Astrocyte of the hippocampus (primary cell): ENCODE measurements at places on chromosomes 3 and 15.

DNA sequence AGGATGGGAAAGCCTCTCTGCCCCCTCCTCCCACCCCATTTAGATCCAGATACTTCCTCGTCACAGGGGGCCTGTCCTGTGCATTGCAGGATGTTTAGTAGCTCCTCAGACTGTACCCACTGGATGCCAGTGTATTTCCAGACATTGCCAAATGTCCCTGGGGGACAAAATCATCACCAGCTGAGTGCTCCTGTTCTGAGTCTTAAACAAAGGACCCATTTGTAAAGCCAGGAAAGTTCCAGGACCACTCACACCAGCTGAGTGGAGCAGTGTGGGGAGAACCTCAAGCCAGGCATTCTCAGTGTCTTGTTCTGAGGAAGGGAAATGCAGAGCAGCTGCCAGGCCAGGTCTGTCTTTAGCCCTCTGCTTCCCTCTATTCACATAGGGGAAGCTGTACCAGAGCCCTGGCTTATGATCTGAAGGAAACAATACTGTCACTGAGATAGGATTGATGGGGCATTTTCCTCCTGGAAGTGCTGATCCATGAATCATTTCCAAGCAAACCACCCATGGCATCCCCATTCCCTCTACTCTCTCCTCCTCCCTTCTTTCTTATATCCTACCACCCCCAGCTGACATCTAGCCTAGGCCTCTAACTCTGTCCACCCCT, 67.4 kb upstream of the MEX3B start:
- DNase-seq = no peak

DNA sequence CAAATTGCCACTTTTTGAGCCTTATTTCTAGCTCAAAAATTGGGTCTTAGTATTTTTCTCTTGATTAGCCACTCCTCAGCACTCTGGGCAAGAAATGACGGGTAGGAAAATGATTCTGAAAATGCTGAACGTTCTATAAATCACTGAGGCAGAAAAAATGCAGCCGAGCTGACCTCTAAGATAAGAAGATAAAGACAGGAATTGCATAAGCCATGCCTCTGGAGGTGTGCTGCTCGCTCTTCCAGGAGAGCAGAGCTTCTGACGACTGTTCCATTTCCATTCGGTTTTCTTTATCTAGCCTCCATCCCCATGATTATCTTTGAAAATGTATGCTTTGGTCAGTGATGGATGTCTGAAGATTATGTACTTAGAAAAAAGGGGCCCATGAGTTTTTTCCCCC, 558.8 kb upstream of the ADAMTS9 start:
- DNase-seq = no peak

GRCh38 chr3:187807086-187807862, 62.0 kb upstream of the BCL6 start:
- peak; percentile 45 for DNase-seq

GRCh38 chr3:63228677-63229076, 49.4 kb upstream of the SYNPR start:
- peak; percentile 60 for DNase-seq

DNA sequence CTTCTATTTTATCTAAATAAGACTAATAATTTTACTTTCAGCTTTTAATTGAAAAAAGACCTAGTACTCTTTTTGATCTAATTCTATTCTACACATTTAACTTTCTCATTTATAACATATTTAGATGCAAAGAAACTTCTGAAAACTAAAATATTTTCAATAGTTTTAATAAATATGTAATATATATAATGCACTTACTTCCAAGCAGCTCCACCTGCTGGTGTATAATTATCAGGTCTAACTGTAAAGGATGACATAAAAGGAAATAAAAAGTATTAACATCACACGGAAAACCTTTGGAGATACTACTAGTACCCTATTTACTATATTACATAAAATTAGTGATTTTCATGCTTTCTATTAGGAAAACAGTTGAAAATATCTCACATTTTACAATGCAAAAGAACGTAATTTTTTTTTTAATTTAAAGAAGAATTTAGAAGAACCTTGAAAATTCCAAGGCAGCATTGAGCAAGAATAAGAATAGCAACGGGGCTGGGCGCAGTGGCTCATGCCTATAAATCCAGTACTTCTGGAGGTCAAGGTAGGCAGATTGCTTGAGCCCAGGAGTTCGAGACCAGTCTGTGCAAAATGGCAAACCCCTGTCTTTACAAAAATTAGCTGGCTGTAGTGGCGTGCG, 10.2 kb downstream of the PLSCR5 start:
- peak; percentile 8 for DNase-seq

DNA sequence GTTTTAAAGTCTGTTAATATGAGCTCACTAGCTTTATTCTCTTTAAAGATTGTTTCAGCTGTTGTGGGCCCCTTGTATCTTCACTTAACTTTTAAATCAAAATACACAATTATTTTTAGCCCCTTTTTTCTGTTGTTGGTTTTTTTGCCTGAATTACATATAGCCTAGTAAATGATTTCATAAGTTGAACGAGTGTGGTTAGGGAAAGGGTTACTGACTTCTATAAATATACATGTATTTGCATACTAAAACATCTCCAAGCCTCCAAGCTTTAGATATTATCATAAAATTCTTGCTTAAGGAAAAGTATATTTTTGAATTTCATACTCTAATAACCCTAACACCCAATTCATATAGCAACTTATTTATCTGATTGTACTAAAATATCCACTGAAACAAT, 73.2 kb upstream of the ARL6 start:
- DNase-seq = no peak

DNA sequence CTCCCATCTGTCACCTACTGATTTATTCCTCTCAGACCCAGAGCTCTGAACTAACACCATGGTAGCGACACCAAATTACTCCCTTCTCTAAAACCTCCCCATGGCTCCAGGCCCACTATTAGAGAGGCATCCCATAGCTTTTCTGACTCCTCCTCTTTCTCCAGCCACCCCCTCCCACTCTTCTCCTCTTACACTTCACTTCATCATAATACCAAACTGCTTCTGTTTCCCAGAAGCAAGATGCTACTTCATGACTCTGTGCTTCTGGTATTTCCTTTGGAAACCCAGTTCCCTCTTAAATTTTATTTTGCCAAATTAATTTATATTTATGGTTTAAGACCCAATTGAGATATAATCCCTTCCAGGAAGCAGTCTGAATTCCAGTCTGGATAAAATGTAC, 465.1 kb upstream of the PDZRN3 start:
- DNase-seq = peak; percentile 16

DNA sequence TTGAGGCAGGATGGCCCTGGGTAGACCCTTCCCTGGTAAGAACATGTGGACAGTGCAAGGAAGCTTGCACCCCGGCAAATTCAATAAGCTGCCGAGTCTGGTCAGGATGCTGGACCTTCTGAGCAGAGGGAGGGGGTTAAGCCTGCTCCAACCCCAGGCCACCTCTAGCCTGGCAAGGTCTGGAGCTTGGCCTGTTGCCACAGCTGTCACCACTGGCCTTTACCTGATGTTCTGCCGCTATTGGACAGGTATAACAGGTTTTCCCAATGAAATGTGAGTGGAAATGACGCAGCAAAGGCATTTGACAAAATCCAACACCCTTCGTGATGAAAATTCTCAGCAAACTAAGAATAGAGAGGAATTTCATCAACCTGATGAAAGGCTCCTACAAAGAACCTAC, 699 bp upstream of the MESP1 start:
- no peak for DNase-seq

- no peak for DNase-seq
These were observed 103.8 kb downstream of the GALK2 start for GRCh38 chr15:49273734-49274318.

GRCh38 chr3:171358881-171359198, 101.4 kb downstream of the TNIK start:
- no peak for DNase-seq

DNA sequence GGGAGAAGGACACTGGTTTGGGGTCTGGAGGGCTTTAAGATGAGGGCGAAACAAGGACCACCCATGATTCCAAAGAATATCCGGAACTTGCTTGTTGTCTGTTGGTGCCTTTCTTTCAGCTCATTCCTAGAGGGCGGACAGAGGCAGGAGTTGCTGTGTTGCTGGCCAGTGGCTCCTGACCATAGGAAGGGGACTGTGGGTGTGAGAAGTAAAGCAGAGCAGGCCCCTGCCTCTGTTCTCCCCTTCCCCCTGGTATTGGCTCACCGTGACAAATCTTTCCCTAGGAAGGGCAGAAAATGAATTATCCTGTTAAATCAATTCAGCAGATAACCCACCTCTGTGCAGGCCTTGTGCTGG, 89.1 kb downstream of the LIPC start:
- DNase-seq = no peak

GRCh38 chr15:39453620-39454019, 127.3 kb upstream of the THBS1 start:
- no peak for DNase-seq

- no peak for DNase-seq
These were observed 94.4 kb downstream of the ST6GAL1 start for GRCh38 chr3:187024536-187025226.

- no peak for DNase-seq
These were observed 384.2 kb downstream of the CGGBP1 start for GRCh38 chr3:87674397-87675161.

- peak; percentile 75 for DNase-seq
These were observed 23.8 kb upstream of the SH3BP5 start for GRCh38 chr3:15356176-15356575.

DNA sequence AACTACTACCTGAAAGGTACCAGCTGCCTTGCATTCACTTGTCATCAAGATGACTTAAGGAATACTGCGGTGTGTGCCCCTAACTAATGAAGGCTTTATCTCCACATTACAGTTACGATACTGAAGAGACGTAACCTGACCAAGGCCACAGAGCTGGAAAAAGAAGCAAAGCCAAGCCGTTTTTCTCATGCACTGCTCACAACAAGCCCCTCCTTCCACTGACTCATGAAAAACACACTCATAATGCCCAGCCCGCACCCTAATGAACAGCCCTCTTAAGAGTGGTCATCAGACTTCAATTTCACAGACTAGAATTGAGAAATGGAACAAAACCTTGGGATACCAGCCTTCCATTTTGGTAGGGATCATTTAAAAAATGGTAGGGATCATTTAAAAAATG, 11.6 kb downstream of the PSMD6 start:
- DNase-seq = peak; percentile 88

DNA sequence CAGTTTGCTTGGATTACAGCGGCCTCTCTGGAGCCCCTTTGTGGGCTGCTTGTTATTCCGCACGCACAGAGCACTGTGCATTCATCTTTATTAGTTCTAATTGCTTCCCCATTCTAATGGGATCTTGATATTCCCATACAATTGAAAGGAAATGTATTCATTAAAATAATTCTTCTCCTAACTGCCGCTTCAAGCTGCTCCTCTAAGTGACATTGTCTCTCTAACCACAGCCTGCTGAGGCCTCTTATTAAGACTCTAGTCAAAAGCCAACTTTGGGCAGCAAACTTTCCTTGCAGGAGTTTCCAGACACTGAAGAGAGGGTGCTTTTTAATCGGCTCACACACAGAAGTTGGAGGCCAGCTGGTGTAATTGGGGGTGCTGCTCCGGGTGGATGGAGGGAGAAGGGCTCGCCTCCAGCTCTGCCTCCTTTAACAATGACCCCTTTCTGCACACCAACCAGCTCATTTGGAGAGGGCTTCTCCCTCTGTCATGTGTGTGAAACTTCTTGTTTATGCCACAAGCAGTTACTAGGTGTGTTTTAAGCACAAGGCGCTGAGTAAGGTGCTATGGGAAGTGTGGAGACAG, 5.6 kb upstream of the MAGEF1 start:
- no peak for DNase-seq

DNA sequence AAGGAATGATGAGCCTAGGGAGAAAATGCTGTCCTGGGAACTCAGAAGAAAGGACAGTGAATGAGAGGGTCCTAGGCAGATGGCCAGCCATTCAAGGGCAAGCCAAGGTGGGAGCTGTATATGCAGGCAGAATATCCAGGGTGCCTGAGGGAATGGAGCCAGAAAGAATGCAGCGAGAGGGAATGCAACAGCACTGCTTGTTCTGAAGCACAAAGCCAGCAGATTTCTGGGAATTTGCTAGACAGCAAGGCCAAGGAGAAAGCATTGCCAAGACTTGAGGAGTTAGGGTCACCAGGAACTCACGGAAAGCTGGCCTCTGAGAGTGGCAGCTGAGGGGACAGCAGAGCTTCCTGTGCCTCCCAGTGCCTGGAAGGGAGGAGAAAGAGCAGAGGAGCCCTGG, 200.6 kb downstream of the MYRIP start:
- DNase-seq = peak; percentile 22

- no peak for DNase-seq
These were observed 132.8 kb downstream of the OSBPL10 start for GRCh38 chr3:31848163-31848818.

DNA sequence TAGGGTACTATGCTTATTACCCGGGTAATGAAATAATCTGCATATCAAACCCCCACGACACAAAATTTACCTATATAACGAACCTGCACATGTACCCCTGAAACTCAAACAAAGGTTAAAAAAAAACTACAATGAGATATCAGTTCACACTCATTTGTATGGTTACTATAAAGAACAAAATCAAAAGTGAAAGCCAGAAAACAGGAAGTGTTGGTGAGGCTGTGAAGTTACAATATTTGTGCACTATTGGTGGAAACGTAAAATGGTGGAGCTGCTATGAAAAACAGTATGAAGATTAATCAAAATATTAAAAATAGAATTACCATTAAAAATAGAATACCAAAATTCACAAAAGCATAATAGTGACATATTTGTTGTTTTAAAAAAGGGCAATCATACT, 128.9 kb downstream of the ZIC1 start:
- DNase-seq = no peak

- DNase-seq = peak; percentile 92
These were observed 76.7 kb downstream of the ARNT2 start for GRCh38 chr15:80480909-80481308.

DNA sequence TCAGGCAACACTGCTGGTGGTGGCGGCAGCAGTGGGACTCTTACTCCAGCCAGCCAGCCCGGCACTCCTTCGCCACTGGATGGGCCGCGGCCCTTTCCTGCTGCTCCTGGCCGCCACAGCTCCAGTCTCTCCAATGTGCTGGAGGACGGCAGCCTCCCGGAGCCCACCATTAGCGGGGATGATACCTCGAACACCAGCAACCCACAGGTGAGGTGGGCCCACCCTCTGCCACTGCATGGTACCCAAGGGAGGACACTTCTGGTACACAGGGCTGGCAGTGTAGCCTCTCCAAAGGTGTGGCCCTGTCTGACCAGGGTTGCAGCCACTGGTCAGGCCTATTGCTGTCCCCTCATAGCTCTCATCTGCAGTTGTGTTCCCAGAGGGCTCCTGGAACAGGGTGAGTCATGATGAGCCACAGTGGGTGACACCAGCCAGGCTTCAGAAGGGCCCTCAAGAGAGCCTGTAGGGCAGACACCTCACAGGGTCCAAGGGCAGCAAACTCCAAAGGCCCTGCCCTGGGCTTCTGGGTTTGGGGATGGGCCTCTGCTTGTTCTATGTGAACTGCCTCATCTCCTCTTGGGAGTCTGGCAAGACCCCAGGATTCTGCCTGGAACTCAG, 20.8 kb downstream of the NBEAL2 start:
- DNase-seq = no peak

DNA sequence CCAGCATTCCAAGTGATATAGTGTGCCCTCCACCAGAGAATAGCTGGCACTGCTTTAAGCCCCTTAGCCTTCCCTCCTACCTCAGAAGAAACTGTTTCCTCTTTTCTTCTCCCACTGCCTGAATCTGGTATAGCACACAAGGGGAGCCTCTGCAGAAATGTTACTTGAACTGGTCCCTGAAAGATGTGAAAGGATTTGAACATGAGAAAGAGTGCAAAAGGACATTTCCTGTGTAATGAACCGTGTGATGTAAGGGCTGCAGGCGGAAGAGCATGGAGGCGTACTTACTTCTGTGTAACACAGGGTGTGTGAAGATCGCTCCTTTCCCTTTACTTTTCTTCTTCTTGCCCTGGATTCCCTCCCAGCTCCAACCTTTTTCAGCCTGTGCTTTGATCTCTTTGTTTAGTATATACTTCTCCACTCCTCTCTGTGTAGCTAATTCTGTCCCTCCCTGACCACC, 8.4 kb downstream of the TMOD3 start:
- DNase-seq = peak; percentile 32
